ENCODE measurements at places on chromosomes 12 and 14. TPM values are rescaled to one million over a fixed set of nuclear protein-coding genes. Genes with fewer than 3 reads are reported as not detected.

Gene TEX52
- total RNA-seq, result not detected

DNA sequence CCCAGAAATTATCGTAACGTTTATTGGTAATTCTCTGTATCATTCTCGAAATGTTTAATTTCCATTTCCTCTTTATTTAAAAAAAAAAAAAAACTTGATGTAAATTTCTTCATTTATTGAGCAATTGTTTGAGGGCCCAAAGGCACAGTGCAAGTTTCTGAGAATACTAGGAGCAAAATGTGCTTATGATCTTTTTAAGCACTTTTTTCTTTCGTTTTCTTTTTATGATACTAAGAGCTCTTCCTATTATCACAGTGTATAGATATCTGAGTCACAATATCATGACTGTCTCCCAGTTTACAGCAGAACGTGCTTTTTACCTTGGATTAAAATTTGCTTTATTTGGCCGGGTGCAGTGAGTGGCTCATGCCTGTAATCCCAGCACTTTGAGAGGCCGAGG, 5.6 kb downstream of the ATP2A2 start:
- DNase-seq, result no peak

GRCh38 chr12:5794156-5794555, 150.9 kb downstream of the ANO2 start:
- DNase-seq, result peak; percentile 36

DNA sequence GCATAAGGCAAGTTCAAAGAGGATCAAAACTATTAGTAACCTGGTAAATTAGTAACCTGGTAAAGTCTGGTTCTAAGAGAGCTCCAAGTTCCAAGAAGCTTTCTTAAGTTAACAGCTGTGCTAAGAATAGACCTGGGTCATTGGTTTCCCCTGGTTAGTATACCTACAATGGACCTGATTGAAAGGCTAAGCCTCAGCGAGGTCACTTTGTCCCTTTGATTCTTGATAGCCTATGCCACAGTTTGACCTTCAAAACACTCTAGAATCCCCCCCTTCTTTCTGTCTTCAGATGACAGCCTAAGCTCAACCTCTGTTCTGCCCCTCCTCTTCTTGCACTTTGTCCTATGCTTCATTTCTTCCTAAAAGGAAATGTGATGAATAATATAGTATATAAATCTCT, 53.0 kb downstream of the LLPH start:
- DNase-seq, result no peak

- DNase-seq, result no peak
Observed at GRCh38 chr12:127819056-127819455, 447.9 kb upstream of the TMEM132C start.

GRCh38 chr14:67477926-67478799, 10.4 kb downstream of the TMEM229B start:
- no peak for DNase-seq

Gene RNASE7
- not detected for total RNA-seq

DNA sequence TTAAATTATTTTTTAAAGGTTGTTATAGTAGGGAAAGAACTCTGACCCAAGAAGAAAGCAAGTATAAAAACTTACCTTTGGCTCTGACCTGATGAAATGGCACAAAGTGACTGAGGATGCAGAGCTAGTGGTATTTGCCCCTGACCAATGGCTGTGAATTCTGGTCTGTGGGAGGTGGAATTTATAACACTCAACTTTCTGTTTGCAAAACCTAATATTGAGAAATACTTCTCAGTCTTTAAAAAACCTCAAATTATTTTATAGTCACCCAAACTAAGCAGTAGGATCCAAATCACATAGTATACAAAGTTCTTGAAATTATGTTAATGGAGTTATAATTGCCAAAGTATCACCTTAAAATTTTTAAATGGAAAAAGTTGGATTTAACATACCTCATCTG, at the start of gene EPYC:
TSS of gene EPYC (minus strand) at position 101 of the 400 bp plus-strand sequence. CDS start 2,407 bp downstream, outside the sequence.
- DNase-seq, result no peak

- DNase-seq, result no peak
Observed at GRCh38 chr14:98138666-98139065, 1133.3 kb downstream of the BCL11B start.

- no peak for DNase-seq
Observed at GRCh38 chr12:38956337-38956736, 50.9 kb upstream of the CPNE8 start.

- DNase-seq, result no peak
Observed at GRCh38 chr12:105229371-105229770, 6.6 kb downstream of the APPL2 start.

DNA sequence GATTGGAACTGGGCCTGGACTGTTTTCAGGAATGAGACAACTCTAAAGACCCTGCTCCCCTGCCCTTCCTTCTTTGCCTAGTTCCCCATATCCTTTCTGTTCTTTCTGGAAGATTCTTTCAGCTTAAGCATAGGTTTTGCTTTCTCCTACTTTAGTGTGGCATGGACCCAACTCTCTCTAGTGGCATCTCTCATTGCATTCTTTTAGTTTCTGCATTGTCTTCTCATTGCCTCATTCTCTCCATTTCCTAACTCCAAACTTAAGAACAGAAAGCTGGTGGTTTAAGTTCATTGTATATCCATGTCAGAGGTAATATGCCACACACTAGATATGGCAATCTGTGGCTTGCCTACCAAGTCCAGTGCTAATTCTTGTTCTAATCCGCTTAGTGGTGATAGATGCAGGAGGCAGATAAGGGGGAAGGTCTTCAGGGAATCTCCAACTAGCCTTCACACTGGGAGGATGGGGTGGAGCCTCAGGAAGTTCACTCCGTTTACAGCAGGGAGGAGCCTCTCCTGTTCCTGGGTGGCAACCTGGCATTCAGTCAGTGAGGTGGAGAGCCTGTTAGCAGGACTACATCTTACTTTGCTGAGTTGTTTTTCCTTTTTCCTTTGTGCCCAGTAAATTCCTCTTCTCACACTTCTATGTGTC, 165.1 kb upstream of the LMNTD1 start:
- no peak for DNase-seq

Gene B3GNT4
- total RNA-seq, result not detected

GRCh38 chr14:103558071-103558882, 4.2 kb downstream of the BAG5 start:
- no peak for DNase-seq

GRCh38 chr12:123868791-123869190, 103.8 kb downstream of the CCDC92 start:
- DNase-seq, result no peak

GRCh38 chr14:50191499-50191898, 39.9 kb downstream of the SOS2 start:
- no peak for DNase-seq

GRCh38 chr14:69695322-69696203, 71.4 kb upstream of the SRSF5 start:
- no peak for DNase-seq

Gene KLHDC1
- 3.7 TPM for total RNA-seq

DNA sequence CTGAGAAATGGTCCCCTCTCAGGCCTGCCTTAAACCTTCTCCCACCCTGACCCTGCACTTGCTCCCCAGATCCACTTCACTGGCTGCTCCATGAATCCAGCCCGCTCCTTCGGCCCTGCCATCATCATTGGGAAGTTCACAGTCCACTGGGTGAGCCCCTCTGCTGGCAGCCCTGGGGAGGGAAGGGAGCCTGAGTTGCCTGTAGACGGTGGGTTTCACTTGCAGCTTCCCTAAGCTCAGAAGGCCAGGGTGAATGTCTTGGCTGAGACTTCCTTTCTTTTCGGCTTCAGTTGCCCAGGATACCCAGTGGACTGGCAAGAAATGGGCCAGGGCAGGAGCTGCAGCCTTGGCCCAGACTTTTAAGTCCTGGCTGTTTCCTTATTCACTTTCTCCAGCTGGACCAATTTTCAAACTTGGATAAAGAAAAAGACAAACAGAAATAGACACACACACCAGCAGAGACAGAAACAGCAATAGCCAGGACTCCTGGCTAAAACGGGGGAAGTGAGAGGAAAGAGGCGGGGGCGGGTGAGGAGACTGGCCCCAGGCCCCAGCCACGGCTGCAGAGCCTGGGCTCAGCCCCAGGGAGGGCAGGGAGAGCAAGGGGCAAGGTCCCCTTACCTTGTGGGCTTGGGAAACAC, 2.0 kb downstream of the AQP6 start:
- no peak for DNase-seq

DNA sequence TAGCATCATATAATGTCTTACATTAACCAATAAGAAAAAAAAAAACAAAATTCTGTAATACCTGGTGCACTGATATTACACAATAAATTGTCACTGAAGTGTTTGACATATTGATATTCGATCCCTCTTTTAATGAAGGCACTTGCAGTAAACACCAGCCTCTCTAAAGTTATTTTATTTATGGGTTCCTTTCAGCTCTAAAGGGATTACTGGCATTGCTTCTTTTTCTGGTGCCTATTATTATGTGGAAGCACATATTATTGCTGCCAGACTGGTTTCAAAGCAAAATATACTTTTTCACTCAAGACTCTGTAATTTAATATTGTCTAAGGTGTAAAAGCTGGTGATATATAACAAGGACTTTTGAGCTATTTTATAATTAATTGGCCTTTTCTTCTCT, 1090.5 kb downstream of the TRHDE start:
- no peak for DNase-seq

DNA sequence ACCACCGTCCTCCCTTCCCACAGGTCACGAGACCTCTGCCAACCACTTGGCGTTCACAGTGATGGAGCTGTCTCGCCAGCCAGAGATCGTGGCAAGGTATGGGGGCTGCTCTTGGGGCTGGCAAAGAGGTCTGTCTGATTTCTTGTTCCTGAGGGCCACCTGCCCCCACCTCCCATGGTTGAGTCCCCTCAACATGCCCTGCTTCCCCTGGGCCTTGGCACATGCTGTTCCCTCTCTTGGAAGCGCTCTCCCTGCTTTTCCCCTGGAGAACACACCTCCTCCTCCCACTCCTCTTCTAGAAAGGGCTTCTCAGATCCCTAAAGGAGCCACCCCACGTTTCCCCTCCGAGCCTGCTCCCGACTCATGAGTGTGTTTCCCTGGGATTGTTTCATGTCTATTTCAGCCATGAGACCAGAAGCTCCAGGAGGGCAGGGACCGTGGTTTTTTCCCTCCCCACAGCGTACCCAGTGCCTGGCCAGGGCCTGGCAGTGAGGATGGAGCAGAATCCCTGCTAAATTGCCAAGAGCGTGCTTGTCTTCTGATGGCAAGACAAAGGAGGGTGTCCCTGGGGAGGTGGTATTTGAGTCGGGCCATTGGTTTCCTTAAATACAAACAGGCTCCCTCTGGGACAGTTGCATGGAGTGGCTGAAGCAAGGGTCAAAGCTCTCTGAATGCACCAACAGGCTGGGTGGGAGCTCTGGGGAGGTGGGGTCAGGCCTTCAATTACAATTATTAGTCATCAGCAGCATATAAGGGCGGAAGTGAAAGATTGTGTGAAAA, 34.1 kb downstream of the CYP46A1 start:
- no peak for DNase-seq
